Activated T-helper 2 cell treated with anti-CD3 and anti-CD28 coated beads, Interferon-gamma antibody, Interleukin-2, Interleukin-4, amounts not matched to agents 10 μg/mL and 5 μg/mL and 100 μg/mL, durations not matched to agents 14 hours and 24 hours and 36 hours (primary cell): ENCODE measurements at places on chromosomes 6 and 20.

DNA sequence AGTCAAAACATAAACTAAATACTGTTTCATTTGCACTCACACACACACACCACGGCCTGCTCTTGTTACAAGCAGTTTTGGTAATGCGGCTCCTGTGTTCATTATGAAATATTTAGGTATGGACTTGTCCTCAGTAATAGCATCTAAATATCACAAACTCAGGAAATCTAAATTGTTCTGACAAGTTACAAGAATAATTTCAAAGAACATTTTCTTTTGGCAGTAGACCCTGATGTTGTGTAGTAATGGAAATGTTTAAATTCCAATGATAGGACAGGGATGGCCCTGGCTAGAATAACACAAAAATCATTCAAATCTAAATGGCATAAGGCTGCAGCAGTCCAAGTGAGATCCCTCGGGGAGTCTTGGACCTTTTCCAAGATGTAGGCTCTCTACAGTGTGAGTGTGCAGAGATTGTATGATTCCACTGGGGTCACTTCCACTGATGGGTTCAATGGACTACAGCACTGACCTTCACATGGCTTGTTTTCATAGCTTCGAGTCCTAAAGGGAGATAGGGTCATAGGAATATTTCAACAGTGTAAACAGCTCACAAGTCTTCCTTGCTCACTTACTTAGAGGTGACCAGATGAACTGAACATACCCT is 210.6 kb upstream of the PLCB4 start:
- DNase-seq, result no peak

DNA sequence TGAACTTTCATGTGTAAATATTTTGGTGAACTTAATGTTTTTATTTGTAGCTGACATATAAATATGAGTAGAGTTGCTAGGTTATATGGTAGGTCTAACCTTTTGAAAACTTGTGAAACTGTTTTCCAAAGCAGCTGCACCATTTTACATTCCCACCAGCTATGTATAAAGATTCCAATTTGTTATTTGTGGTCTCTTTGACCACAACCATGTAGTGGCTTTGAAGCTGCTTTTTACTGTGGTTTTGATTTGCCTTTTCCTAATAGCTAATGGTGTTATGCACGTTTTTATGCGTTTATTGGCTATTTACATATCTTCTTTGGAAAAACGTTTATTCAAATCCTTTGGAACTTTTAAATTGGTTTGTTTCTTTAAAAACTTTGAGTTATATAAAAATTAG is 10.3 kb downstream of the CST3 start:
- no peak for DNase-seq

DNA sequence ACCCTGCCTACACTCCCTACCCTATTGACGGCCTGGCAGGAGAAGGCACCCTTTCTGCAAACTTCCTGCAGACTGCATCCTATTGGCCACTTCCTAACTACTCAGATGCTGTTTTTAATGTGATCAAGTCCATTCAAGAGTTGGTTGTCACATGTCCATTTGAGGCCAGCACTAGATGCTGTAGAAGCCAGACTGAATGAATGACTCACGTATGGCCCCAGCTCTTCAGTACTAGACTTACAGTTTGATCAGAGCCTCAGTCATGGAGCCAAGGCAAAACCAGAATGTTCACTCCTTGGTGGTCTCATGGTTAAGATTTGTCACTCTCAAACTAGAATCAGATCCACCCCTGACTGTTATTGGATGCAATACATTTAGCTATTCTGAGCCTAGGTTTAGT is 101.7 kb downstream of the OPRM1 start:
- DNase-seq, result no peak

DNA sequence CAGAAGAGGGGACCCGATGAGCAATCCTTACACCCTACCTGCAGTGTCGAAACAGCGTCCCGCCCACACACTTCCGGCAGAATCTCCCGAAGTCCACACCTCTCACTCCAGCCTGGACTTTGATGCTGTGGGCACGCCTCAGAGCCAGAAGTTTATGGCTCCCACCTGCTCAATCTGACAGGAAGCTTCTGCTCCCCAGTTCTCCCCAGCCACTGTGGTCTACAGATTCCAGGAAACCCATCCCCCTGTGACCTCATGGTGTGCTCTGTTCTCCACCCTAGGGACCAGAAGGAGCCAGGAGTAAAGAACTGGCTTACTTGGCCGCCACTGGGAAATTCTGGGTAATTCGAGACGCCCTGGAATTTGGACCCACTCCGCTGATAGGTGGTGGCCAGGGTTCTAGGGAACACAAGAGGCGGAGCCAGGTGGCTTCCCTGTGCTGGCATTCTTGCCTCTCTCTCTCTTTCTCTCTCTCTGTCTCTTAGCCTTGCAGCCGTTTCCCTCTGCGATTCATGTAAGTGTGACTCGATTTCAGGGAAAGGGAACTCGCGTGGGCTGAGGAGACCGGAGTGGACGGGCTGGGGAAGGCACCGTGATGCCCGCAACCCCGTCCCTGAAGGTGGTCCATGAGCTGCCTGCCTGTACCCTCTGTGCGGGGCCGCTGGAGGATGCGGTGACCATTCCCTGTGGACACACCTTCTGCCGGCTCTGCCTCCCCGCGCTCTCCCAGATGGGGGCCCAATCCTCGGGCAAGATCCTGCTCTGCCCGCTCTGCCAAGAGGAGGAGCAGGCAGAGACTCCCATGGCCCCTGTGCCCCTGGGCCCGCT is at the start of gene TRIM15:
TSS of gene TRIM15 (plus strand) at position 457 of the 828 bp plus-strand sequence. CDS start at position 596, 139 bp downstream.
- DNase-seq, result peak; percentile 18

DNA sequence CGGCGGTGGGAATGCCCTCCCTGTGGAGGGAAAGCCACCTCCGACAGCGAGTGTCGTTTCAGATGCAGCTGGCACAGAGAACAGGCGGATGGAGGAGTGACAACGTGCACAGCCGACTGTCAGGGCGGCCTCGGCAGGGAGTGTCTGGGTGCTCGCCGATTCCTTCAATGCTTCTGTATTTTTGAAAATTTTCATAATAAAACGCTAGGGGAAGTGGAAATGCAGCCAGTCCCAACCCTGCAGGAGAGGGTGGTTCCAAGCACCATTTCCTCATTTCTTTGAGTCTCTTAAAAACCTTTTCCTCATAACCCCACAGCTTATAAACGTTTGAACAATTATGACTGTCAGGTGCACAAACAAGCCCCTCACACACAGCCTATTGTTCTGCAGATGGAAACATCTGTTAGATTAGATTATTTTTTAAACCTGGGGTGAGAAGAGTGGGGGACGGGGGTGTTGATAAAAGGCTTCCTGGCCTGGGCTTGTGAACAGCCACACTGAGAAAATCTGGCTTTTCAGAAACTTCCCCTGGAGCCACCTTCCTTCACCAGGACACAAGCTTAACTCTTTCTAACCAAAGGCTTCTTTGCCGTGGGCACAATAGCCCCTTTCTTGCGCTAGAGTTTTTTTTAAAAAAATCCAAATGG is 228.9 kb downstream of the ANKRD60 start:
- no peak for DNase-seq

- no peak for DNase-seq
Measured at GRCh38 chr6:15365273-15365687, 119.4 kb downstream of the JARID2 start.

DNA sequence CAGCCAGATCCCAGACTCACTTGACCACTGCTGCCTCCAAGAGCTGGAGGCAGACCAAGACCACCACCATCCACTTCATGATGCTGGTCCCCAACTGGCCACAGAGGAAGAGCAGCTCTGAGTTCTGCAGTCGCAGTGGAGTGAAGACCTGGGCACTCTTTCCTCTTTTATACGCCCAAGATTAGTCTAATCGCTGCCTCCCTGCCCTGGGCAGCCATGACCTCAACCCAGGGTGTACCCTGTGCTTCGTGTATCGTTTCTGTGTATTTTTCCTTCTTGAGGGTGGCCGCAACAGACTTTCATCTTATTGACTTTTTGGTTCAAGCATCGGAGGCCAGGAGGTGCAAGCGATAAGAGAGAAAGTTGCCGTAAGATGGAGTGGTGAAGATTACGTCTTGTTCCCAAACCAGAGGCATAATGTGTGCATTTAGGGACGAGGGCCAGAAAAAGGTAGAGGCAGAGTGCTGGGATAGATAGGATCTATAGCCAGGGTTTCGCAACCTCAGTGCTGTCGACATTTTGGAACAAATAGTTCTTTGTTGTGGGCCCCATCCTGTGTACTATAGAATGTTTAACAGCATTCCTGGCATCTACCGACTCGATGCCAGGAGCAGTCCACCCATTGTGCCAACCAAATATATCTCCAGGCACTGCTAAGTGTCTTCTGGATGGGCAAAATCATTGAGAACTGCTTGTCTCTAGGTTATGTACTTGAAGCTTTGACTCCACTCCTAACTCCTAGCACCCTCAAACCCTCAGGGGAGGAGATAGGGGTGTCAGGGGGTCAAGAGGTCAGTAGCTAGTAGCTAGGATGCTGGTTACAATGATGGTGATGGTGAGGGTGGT is at the start of gene PGC:
TSS of gene PGC (minus strand) at position 142 of the 846 bp plus-strand sequence. CDS start at position 79, 63 bp downstream.
- DNase-seq, result no peak

- no peak for DNase-seq
Measured at GRCh38 chr6:131792091-131792496, 15.7 kb upstream of the ENPP1 start.

- DNase-seq, result no peak
Measured at GRCh38 chr6:56483929-56484328, 158.8 kb downstream of the DST start.

- DNase-seq, result peak; percentile 24
Measured at GRCh38 chr6:107458672-107459282, 587 bp downstream of the PDSS2 start.

GRCh38 chr6:145761584-145761983 is 26.3 kb upstream of the EPM2A start:
- DNase-seq, result no peak

DNA sequence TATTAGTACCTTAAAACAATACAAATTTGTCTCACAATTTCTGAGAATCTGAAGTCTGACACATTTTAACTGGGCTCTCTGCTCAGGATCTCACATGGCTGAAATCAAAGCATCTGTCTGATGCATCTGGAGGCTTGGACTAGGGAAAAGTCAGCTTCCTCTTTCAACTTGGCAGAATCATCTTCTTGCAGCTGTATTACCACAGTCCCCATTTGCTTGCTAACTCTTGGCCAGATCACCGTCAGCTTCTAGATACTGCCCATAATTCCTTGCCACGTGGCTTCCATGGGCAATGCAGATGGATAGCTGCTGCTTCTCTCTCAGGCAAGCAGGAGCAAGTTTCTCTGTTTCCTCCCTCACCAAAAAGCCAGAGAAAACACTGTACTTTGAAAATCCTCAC is 1106.4 kb upstream of the CITED2 start:
- DNase-seq, result no peak

DNA sequence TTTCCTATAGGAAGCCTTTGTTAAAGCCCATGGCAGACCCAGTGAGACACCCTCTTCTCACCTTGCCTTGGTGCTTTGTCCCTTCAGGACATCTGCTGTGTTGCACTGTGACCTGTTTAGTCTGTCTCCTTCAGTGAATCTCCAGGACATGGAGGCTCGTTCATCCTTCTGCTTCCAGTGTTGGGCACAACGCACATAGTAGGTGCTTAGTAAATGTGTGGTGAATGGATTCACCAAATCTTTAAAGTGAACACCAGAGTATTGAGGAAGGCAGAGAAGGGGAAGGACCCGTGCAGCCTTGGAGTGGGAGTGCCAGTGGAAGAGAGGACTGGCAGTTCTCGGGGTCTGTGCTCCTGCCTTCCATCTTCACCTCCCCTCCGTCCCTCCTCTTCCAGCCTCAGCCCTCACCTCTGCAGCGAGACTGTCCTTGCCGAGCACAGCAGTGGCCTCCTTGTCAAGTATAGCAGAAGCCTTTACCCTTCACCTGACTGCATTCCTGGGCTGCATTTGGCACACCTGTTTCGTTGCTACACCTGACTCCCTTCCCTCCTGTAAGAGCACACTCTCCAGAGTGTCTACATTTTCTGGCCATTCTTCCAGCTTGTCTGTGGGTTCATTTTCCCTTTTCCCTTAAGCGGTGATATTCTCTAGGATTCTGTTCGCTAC is 49.2 kb downstream of the ARID1B start:
- DNase-seq, result no peak

DNA sequence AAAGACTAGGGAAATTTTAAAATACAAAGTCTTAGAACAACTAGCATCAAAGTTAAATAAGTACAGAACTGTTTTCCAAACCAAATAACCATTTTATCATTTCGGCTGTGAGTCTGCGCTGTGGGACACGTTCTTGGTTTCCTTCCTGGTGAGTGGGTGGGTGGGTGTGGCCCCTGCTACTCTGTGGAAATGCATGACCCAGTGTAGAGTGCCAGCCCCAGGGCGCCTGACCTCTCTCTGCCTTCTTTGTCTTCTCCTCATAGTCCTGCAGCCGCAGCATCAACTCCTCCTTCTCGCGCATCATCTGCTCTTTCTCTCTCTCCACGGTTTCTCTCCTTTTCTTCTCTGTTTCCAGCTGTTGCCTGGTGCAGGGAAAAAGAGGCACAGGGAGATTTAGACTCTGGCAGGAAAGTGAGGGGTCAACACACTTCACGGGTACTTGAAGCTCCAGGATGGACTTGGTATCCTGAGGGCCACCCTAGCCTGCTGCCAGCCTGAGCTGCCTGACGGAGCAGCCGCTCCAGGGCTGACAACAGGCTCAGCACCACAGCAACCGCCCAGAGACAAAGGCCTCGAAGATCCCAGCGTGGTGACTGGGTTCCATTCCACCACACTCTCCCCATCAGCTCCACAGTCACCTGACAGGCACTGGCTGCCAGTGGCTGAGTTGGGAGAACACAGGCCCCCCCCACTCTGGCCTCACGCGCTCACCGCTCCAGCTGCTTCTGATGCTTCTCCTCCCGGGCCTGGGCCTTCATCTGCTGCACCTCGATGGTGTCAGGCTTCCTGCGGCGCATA is 48.4 kb downstream of the EZR start:
- no peak for DNase-seq

- DNase-seq, result no peak
Measured at GRCh38 chr6:100462706-100463629, 1.8 kb downstream of the SIM1 start.

GRCh38 chr6:72218125-72218524 is 331.8 kb downstream of the RIMS1 start:
- DNase-seq, result no peak

DNA sequence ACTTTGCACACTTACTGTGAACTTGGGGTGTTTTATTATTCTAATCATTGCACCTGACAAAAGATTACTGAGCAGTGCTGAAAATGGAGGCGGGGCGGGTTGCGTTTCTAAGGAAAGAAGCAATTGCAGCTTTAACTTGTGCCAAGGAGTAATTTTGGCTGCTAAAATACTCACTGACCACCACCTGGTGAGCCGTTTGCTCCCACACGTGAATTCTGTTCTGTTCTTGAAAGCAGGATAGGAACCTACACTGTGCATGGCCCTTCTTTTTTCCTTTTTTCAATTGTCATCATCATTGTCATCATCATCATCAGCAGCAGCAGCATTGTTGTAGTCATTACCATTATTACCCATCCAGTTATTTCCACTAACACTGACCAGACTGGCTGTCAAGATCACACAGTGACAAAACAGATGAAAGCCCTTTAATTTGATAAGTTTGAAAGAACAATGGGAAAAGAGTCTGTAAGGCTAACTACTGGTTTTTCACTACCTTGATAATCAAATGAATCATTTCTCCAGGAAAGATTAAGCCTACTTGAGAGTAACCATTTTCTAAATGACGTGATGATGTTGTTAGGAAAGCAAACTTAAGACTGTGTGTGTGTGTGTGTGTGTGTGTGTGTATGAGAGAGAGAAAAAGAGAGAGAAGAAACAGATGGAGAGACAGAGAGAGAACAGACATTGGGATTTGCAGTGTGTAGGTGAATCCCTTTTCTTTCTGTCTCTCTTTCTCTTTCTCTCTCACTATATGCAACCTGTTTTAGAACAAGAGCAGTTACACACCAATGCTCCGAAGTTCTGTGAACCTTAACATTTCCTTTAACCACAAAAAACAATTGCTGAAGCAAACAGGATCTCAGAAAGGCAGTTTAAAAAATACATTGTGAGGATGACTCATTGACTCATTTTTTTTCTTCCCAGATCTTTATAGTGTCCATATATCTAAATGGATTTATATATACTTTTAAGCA is 3.8 kb downstream of the RIPOR2 start:
- DNase-seq, result no peak
